ENCODE measurements at places on chromosomes 4 and X.

- no peak for DNase-seq
These were observed 104.0 kb upstream of the SHOX start for GRCh38 chrX:526295-527224.

- no peak for DNase-seq
These were observed 156.1 kb upstream of the EOLA2 start for GRCh38 chrX:150094375-150094774.

GRCh38 chr4:7710576-7711306 is 228.9 kb downstream of the AFAP1 start:
- DNase-seq: no peak

GRCh38 chr4:15414551-15415091 is 13.2 kb upstream of the C1QTNF7 start:
- no peak for DNase-seq

DNA sequence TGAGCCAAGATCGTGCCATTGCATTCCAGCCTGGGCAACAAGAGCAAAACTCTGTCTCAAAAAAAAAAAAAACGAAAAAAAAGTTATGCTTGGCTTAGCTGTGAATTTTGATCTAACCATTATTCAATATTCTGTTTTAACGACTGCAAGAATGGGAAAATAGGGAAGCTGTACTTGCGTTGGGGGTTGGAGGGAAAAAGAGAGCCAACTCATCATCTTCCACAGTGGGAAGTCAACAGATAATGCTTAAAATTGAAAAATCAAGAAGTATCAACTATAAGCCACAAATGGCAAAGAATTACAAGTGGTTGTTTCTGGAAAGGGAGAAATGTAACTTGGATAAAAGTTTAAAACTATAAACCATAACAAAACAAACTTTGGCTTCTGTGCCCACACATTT is 2.9 kb downstream of the TEC start:
- no peak for DNase-seq

- no peak for DNase-seq
These were observed 414.8 kb downstream of the OPHN1 start for GRCh38 chrX:68018248-68019203.

DNA sequence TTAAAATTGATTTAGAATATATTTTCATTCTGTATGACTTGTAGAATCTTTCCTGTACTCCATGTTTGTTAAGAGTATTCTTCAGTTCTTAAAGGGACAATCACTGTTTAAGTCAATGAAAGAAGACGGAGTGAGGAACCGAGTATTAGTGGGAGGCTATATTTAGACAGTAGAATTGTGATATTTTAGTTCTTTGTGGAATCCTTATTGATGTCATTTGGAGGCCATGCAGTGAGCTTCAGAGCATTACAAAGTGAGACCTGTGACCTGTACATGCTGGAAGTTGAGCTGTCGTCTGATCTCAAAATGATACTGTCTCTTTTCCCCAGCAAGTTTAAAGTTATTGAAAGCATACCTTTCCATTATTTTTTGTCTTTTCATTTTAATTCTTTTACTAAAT is 394.7 kb downstream of the GALNTL6 start:
- DNase-seq: no peak

DNA sequence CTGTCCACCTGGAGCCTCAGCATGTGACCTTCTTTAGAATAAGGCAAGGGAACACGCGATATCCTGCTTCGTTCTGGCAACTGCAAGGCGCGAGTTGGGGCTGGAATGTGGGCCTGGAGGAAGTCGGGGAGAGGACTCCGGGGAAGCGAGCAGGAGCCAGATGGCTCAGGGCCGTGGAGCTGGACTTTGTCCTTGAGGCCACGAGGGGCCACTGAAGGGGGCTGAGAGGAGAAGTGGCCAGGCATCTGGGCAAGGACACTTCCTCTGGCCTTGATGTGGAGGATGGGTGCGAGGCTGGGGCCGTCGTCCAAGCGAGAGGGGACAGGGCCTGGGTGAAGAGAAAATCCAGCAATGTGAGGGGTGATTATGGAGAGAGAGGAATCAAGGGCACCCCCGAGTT is 12.2 kb upstream of the DUSP9 start:
- DNase-seq: no peak

DNA sequence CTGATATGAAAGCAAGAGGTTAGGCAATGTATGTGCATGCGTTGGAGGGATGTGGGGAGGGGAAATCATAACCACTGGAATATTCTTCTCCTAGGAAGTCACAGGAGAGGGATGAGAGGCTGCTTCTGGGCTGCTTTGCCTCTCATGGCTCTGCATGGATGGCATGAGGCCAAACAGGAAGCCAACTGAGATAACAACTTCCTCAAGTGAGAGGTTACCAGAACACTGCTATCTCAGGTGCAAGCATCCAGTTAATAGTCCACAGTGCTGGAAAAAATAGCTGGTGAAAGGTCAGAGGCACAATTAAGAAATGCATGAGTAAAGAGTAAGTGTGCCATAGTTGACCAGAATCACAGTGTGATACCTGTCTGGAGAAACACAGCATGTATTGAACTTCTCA is 113.3 kb downstream of the ELOVL6 start:
- DNase-seq: peak; percentile 28

- no peak for DNase-seq
These were observed 168.0 kb downstream of the CDS1 start for GRCh38 chr4:84750960-84751283.

- DNase-seq: no peak
These were observed 31.8 kb downstream of the OCIAD1 start for GRCh38 chr4:48862661-48863060.

DNA sequence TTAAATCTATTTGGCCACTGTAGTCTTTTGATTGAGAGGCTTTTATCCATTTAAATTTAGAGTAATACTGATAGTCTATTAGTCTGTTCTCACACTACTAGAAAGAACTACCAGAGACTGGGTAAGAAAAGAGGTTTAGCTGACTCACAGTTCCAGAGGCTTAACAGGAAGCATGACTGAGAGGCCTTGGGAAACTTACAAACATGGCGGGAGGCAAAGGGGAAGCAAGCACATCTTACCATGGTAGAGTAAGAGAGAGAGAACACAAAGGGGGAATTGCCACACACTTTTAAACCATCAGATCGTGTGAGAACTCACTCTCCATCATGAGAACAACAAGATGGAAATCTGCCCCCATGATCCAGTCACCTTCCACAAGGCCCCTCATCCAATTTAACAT is 410.9 kb downstream of the PDGFC start:
- no peak for DNase-seq

- DNase-seq: no peak
These were observed 177.8 kb downstream of the NPFFR2 start for GRCh38 chr4:72209600-72209999.

DNA sequence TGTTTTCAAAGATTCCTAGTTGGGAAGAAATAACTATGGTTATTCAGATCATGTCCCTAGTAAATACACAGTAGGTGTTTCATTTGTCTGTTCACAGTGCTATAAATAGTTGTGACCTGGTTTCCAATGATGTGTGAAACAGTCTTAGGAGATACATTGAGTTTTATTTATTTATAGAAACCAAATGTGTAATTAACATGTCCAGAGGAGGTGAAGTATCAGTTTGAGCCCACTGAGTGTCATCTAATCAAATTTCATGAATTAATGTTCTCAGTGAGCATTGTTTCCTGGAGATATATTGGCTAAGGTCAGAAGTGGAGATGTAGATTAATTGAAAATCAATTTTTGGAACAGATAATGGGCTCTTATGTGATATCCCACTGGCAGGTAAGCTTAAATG is 996.3 kb downstream of the FSTL5 start:
- no peak for DNase-seq

GRCh38 chr4:116401293-116401692 is 684.1 kb downstream of the TRAM1L1 start:
- DNase-seq: no peak

GRCh38 chr4:105241451-105241850 is 94.8 kb downstream of the TET2 start:
- no peak for DNase-seq

GRCh38 chrX:114581528-114582263 is 2.2 kb upstream of the HTR2C start:
- DNase-seq: no peak

DNA sequence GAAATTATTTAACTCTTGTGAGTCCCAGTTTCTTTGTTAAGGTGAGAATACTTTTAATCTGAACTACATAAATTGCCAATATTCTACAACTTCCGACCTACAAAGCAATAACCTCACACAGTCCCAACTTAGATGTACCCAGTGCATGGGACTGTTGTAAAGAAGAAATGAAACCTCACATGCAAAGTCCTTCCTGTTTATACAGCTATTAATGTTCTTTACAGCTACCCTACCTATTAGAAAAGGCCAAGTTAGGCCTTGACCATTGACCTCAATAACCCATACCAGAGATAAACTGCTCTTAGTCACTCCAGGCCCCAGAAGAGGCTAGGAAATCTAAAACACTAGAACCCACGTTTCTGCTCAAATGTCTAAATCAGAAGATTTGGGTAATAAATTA is 920.1 kb upstream of the TENM3 start:
- no peak for DNase-seq

DNA sequence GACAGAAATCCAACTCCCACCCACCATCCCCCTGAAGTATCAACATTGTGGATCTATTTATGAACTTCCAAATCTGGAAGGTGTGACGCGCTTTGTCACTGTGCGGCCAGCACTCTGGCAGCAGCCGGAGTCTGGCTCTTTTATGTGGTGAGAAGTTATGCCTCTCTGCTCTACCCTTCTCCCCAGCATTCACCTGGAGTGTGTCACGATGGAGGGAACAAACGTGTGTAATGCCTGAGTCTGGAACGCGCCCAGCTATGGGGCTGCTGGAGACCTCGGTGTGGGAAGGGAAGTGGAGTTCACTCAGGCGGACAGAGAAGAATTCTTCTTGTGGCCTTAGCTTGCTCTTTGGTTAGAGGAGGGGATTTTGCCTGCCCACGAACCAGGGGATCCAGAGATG is 222.1 kb upstream of the RPL34 start:
- DNase-seq: no peak

DNA sequence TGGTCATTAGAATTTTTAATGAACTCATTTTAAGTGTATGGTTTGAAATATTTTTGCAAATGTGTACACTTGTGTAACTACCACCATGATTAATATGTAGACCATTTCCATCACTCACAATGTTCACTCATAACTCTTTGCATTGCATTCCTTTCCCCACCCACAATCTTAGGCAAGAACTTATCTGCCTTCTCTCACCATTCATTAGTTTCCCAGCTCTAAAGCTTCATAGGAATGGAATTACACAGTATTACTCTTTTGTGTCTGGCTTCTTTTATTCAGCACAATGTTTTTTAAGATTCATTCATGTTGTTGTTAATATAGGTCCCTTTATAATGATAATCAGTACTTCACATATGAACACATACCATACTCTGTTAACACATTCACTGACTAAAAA is 106.1 kb downstream of the ARAP2 start:
- no peak for DNase-seq

DNA sequence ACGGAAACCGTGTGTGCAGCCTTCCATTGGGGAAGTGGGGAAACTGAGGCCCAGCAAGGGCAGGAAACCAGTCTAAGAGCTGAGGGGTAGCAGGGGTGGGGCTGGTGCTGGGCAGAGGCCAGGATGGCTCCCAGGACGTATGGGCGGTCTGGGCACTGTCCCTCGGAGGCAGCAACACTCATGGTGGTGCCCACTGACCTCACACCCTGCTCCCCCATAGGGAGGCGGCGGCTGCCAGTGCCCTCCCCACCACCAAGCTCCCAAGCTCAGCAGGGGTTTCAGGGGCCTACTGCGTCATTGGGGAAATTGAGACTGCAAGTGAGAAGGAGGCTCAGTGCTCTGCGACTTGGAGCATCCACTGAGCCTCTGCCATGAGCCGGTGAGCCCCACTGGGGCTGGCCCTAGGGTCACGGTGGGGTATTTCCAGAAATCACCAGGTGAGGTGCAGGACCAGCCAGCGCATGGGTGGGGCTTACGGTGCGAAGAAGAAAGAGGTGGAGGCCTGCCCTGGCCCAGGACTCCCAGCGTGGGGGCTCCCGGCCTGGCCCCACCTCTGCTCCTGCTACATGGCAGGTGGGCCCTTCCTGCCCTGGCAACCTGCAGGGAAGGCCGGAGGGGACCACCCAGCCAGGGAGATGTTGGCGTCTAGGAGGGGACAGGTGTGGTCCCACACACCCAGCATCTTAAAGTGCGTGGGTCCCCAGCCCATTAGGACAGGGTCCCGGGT is 915 bp downstream of the MSANTD1 start:
- DNase-seq: no peak

DNA sequence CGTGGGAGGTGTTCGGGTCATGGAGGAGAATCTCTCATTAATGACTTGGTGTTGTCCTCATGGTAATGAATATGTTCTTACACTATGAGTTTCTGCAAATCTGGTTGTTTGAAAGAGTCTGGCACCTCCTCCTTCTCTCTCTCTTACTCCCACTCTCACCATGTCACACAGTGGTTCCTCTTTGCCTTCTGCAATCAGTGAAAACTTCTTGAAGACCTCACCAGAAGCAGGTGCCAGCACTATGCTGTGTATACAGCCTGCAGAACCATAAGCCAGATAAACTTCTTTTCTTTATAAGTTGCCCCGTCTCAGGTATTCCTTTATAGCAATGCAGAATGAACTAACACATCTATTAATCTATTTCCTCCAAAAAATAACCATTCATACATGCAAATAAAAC is 275.0 kb downstream of the ANTXR2 start:
- DNase-seq: no peak

DNA sequence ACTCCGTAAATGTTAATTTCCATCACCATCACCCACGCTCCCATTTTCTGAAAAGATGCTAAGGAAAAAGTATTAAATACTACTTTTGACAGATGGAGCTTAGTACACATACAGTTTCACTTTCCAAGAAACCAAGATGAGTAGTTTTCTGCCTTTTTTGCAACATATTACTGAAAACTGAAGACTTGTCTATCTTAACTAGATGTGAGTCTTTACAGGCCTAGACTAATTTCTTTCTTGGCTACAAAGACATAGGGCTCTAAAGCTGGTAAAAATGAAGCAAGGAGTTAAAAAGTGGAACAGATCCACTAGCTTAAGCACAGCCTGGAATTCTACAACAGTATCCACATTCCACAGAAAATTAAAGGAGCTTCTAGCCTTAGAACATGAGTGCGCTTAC is 68.2 kb downstream of the ATP11C start:
- no peak for DNase-seq

DNA sequence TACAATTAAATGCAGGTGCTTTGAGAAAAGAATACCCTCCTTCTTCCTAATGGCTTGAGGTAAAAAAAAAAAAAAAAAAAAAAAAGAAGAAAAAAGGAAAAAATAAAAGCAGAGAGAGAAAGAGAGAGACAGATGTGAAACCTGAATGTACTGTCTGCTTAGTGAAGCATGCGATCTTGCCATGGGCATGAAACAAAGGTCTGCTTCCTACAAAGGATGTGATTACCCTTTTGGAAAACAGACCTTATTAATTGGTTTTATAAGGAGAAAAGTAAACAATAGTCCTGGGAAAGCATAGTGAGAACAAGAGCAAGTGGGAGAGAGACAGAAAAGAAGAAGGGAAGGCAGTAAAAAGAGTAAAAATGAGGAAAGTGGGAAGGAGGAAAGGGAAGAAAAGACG is 526.1 kb upstream of the PABPC4L start:
- no peak for DNase-seq
